Foreskin melanocyte (primary cell): ENCODE measurements at places on chromosomes 1 and 21.

DNA sequence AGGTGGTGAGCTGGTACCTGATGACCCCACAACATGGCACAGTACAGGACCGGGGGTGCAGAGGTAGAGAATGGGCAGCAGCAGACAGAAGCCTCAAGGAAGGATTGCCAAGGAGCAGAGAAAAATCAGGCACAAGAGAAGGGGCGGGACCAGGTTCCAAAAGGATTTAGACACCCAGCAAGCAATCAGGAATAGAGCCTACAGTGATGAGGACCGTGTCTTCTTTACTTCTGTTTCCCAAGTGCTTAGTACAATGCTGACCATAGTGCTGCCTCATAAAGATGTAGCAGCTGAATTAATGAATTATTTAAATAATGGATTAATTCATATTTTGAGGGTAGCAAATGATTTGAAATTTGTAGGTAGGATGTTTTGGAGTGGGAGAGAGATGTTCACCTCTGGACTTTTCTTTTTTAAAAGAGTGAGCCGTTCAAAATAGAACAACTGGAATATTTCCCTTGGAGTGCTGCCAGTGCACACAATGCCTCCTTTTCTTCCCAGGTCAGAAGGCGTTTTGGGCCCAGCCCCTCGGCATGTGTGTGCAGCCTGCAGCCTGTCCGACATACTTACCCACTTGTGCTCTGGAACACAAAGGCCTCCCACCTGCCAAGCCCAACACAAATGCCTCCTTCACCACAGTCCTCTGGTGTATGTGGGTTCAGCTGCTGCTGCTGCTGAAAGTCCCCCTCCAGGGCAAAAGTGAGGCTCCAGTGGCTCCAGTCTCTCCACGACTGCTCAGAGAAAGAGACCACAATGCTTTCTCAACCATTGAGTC lies 19.6 kb downstream of the KANK4 start:
- DNase-seq: peak; percentile 76

DNA sequence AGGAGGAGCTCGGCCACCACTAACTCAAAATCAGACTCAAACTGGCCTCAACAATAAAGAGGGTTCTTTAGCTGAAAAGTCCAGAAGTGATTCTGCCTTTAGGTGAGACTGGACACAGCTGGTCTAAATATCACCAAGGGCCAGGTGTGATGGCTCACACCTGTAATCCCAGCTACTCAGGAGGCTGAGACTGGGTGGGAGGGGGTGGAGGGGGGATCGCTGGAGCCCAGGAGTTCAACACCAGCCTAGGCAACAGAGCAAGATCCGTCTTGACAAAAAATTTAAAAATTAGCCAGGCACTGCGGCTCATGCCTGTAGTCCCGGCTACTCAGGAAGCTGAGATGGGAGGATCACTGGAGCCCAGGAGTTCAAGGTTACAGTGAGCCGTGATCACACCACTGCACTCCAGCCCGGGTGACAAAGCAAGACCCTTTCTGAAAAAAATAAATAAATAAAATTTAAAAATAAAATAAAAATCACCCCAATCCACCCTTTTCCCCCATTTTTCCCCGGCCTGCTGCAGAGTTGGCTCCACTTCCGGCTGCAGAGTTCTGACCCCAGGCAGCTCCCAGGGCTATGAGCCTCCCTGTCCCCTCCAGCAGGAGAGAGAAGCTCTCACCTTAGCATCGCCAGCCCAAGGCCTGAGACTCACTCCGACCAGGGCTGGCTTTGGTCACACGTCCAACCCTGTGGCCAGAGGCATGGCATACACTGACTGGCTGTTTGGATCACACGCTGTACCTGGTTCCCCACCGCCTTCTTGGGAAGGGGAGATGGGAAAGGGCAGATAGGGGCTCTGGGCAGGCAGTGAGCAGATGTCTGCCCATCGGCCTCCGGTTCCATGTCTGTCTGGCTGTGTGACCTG lies 87.3 kb upstream of the IFFO2 start:
- no peak for DNase-seq

DNA sequence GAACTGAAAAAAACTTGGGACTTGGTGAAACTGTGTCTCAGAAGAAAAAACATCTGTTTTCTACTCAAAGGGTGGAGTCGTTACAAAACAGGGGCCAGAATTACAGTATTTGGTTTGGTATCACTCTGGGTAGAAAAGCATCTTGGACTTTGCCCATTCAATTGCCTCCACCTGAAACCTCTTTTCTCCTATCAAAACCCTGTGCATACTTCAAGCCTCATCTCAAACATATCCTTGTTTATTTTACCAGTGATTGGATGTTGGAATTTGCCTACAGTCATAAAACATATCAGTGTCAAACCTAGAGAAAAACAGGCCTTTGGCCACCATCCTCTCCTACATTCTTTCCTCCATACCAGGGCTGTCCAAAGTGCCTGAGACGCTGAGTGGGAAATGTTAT lies 281.5 kb downstream of the PLPP3 start:
- no peak for DNase-seq

DNA sequence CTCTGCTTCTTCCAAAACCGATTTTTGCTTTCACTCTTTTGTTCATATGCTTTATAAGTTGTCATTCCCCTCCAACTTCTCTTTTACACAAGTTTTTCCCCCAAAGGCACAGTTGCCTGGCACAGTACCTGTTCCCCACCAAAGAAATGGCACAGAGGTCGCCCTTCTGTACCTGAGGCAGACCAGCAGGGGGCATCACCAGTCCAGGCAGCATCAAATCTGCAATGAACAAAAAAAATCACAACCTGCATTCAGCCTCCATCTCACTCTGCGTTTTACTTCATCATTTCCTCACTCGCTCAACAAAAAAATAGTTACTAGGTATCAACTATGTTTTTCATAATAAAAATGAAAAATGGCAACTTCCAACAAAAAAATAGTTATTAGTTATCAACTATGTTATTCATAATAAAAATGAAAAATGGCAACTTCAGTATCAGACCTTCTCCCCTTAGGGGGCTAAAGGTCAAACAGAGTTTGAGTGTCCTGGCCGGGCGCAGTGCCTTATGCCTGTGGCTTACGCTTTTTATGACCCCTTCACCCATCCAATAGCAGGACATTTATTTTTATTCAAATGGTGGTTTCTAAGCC lies 4.1 kb downstream of the EIF2D start:
- DNase-seq: no peak

GRCh38 chr1:83850834-83851233 lies 148.1 kb downstream of the TTLL7 start:
- DNase-seq: no peak

DNA sequence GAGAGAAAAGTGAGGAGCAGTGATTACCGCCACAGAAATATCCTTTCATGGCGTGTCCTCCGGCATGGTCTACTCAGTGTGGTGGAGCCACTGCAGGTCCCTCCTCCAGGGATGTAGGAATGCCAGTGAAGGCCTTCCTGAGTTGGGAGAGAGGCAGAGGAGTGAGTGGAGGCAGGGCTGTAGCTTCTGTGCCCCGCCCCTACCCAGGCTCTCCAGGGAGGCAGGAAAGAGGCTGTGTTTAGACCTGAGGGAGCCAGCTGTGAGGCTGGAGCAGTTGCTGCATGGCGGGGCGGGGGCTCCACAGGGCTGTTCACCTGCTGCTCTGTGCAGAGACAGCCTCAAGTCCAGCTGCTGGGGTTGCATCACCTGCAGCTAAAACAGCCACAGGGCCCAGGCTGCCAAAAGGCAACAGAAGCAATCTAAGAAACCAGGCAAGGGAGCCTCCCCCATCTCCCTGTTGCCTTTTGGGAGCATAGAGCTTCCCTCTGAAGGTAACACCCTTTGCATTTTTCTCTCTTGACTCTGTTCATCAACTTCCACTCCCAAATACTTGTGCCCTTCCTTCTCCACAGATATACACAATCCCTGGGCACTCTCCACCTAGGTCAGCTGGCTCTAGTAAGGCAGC lies 801 bp upstream of the ANXA9 start:
- no peak for DNase-seq

DNA sequence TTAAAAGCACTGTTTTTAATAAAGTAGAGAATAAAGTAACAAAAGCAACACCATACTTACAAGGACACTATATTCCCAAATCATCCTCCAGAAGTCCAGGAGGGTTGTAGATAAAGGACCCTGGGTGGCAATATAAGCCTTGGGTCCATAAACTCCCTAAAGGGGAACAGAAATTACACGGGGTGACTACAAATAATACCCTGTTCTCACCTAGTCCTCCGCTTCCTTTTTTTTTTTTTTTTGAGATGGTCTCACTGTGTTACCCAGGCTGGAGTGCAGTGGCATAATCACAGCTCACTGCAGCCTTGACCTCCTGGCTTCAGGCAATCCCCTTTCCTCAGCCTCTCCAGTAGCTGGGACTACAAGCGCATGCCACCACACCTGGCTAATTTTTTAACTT lies 13.1 kb downstream of the PTPN22 start:
- DNase-seq: no peak

DNA sequence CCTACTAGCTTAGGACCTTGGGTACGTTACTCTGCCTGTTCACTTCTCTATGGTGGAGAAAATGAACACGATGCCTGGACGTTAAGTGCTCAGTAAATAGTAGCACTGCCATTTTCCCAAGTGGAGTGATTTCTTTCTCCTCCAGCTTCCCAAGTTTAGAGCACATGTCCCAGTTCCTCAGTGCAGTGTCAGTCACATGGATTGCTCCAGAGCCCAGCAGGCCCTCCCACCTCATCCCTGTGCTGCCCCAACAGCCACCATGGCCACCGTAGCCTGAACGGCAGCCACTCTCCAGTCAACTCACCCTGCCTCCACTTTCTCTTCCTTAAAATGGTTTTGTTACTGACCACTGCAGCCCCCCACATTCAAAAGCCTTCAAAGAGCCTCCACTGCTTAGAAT lies 8.5 kb downstream of the STMN1 start:
- DNase-seq: no peak

- no peak for DNase-seq
Measured at GRCh38 chr1:32266921-32267591, 16.0 kb downstream of the LCK start.

GRCh38 chr1:110264430-110264829 lies 54.3 kb downstream of the KCNC4 start:
- DNase-seq: no peak

DNA sequence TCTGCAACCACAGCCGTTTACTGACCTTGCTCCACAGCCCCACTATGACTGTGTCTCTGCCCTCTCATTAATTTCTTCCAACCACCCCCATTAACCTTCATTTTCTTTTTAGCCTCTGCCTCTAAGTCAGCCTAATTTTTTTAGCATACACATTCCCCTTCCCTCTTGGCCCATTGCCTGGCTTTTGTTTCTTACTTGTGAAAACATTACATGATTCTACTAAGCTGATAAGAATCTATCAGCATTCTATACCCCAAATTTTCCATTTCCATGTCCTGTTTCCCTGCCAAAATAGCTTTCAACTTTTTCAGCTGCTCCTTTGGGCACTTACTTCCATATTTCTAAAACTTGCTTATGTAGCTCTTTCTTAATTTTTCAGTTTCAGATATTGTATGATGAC lies 79.8 kb downstream of the PCP4 start:
- DNase-seq: no peak

GRCh38 chr1:38558500-38559445 lies 300.8 kb downstream of the RRAGC start:
- no peak for DNase-seq

- no peak for DNase-seq
Measured at GRCh38 chr1:6123083-6123482, 57.0 kb downstream of the CHD5 start.

DNA sequence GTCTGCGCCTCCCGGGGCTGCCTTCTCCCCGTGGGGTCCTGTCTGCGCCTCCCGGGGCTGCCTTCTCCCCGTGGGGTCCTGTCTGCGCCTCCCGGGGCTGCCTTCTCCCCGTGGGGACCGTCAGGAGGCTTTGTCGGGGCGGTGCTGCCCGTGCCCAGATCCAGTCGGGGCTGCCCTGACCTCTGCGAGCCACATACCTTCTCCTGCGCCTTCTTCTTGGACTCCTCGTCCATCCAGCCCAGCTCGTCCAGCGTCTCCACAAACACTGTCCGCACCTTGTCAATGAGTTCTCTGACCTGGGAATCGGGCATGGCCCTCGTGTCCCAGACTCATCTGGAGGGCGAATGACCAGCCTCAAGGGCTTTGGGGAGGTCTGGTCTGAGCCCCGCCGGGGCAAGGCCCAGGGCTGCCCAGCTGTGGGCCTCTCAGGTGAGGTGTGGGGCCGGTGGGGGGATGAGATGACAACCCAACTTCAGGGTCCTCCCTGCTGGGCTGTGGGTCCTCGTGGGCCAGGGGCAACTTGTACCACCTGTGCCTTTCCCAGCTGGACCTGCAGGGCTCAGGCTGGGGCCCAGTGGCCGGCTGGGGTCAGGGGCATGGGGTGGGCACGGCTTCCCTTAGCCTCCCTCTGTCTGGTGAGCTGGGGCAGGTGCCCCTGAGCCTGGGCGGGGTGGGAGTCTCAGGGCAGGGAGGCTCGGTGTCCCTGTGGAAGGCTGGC lies 9.4 kb downstream of the PRXL2B start:
- no peak for DNase-seq

GRCh38 chr1:94425821-94426484 lies 7.8 kb downstream of the ABCD3 start:
- no peak for DNase-seq
